Stimulated activated CD8-positive, alpha-beta memory T cell treated with anti-CD3 and anti-CD28 coated beads, Interleukin-7, amount 100 ng/mL, for 24 hours (primary cell): ENCODE measurements at places on chromosomes 12 and 14.

DNA sequence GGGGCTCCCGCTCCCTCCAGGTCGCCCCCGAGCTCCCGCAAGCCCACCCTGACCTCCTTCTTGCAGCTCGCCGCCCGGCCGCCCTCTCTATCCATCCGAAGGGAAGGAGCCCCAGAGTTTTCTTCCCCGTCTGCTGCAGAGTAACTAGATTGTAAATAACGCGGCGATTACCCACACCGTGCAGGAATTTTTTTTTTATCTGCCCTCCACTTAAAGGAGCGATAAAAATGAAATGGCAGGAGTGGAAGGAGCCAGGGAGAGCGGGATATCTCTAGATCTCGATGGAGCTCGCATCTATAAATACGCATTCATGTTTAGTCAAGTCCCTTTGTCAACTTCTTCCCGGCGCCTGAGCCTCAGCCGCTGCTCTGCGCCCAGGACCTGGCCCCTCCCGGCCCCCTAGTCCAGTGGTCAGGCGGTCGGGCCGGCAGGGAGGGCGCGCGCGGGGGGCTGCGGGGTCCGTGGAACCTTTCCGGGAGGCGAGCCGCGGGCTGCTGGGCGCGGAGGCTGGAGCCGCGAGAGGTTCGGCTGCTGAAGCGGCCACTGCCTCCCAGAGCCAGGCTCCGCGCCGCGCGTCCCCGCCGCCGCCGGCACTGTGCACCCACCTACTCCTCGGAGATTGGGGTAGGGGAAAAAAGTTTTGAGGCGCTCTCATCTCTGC lies 386.0 kb downstream of the BCAT1 start:
- no peak for DNase-seq

- DNase-seq = no peak
Measured at GRCh38 chr12:120119271-120119973, 2.9 kb upstream of the RAB35 start.

- peak; percentile 47 for DNase-seq
Measured at GRCh38 chr12:54413284-54414190, 5.5 kb downstream of the ITGA5 start.

GRCh38 chr12:100395811-100396210 lies 38.9 kb downstream of the SLC17A8 start:
- DNase-seq = no peak

DNA sequence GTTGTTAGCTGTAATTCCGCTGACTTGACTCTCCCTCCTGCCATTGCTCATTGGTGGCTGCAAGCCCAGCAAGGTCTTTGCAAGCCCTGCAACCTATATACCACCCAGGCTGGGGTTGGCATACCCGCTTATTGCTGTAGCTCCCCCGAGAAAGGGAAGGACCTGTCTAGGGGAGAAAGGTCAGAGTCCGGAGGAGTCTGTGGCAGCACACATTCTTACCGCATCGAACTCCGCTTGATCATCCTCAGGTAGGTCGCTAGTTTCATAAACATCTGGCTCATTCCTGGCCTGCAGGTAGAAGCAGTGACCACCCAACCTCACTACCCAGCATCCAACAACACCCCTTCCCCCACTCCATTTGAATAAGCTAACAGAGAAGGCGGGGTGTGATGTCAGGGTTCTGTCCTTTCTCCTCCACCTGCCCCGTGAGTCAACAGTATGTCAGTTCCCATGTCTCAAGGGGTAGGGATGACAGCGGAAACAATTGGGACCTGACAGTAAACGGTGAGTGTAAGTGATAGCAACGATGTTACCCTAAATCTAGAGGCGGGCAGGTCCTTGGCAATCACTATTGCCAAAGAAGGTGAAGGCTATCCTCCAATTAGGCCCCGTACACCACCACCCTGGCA lies 1.1 kb downstream of the DCTN2 start:
- no peak for DNase-seq

- DNase-seq = no peak
Measured at GRCh38 chr12:101441461-101442224, 33.5 kb upstream of the SPIC start.

DNA sequence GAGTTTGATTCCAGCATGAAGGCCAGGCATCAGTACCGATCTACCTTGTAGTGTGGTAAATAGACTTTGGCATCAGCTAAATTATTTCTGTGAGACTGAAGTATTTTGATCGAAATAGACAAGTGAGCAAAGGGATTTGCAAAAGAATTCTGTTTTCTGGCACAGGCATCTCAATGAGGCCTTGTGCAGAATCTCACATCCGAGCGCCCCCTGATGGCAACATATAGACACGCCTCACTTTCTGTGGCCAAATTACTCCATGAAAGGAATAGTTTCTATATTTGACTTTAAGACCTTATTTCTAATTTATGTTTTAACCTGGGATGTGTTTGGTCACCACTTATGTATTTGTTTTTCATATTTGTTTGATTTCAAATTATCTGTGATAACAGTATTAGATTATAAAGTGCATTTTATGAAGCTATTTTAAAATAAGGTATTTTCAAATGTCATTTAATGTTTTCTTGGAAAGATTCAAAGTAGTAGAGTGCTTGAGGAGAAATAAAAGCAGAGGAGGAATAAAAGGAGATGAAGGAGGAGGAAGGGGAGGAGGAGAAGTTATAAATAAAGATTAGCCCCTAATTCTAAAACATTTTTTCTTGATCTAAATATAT lies 731.9 kb downstream of the NRXN3 start:
- no peak for DNase-seq

DNA sequence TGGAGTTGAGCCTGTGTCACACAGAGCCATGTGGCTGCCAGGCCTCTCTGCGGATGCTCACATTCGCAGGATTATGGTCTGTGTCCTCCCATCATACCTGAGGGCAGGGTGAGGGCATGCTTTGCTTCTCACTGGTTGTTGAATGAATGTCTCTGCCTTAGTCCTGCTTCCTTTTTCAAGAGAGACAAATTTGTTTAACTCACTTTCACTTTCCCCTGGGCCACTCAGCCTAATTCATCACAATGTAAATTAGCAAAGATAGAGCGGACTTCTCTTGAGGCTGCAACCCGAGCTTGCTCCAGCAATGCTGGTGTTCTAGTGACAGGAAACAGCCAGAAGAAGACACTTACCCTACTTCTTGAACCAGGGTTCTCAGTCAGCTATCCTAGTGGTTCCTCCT lies 35.5 kb upstream of the PAX9 start:
- no peak for DNase-seq

- no peak for DNase-seq
Measured at GRCh38 chr12:107983756-107984472, 145.2 kb upstream of the WSCD2 start.

GRCh38 chr12:86179855-86180254 lies 76.3 kb downstream of the MGAT4C start:
- no peak for DNase-seq

- DNase-seq = no peak
Measured at GRCh38 chr12:20557096-20557495, 138.0 kb upstream of the SLCO1C1 start.

DNA sequence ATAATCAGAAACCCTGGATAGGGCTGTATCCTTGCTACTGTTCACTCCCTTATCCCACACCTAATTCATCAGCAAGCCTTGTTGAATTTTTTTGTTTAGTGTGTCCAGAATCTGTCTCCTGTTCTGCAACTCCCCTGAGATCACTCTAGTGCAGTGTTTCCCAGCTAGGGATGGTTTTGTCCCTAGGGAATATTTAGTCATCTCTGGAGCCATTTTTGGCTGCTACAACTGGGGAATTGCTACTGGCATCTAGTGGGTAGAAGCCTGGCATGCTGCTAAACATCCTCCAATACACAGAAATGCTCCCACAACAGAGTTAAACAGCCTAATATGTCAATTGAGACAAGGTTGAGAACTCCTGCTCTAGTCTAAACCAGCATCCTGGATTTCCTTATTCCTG lies 248.0 kb downstream of the NPAS3 start:
- no peak for DNase-seq

DNA sequence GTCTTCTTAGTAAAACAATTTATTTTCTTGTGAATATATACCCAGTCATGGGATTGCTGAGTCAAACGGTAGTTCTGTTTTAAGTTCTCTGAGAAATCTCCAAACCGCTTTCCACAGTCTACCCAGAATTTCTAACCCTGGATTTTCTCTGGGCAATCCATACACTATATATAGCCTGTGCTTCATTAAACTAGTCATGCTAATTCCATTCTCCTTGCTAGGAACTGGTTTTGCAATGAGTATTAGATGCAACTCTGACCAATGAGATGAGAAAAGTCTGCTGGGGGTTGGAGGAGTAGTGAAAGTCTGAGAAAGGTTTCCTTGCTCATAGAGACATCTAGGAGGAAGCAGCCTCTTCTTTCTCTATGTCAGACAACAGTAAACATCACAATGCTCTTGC lies 196.1 kb upstream of the CDKN3 start:
- no peak for DNase-seq

GRCh38 chr14:31418440-31418839 lies 1.9 kb downstream of the HEATR5A start:
- no peak for DNase-seq

GRCh38 chr12:130933269-130933995 lies 20.3 kb upstream of the ADGRD1 start:
- DNase-seq = no peak

DNA sequence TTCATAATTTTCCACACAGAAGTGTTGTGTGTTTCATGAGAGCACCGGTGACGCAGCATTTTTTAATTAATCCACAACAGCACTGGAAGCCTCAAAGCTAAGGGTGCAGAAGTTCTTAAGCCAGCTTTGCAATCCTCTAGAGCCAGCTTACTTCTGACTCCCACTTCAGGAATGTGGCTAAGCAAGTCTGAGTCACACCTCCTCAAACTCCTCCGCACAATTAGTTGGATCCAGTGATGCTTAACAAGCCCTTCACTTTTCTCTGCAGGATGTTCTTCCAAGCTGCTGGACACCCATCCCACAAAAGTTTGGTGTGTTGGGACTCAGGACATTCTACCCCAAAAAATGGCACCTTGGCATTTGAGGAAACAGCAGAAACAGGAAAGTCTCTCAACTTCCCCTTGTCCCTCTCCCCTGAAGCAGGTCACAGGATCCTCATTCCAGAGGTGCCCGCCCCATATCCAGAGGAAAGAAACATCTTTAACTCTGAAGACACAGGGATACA lies 210.0 kb downstream of the PPM1H start:
- no peak for DNase-seq

DNA sequence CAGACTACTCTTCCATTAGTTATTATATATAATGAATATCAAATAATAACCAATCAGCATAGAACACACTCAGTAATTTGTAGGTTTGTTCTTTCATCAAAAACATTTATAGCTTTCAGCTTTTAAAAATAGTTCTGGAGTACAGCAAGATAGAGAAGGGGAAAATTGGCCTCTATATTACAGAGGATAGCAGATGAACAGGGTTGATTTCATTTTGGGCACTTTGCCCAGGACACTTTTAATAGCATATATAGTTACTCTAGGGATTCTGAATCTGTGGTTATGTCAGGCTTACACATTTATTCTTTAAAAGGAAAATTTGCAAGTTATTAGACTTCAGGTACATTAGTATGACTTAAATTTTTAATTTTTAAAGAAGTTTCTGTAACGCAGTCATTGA lies 52.6 kb downstream of the IFT81 start:
- no peak for DNase-seq

GRCh38 chr12:24200010-24200409 lies 250.5 kb upstream of the SOX5 start:
- DNase-seq = no peak

- no peak for DNase-seq
Measured at GRCh38 chr14:61125867-61126572, 145.0 kb downstream of the SLC38A6 start.

DNA sequence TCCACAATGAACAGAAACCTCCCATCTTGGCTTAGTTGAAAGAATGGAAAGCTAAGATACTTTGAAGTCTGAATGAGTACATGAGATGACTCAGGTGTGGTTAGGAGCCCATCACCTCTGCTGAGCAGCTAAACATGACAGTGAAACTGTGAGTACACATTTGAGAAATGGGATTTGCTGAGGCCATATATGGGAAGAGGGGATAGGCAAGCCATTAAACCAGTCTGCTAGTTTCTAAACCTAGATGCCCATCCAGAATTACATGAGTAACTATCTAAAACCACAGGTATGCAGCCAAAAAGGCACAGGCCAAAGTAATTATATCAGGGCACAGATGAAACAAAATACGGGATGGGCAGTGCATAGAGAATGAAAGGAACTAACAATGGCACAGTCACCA lies 41.2 kb downstream of the NKX2-1 start:
- DNase-seq = no peak

DNA sequence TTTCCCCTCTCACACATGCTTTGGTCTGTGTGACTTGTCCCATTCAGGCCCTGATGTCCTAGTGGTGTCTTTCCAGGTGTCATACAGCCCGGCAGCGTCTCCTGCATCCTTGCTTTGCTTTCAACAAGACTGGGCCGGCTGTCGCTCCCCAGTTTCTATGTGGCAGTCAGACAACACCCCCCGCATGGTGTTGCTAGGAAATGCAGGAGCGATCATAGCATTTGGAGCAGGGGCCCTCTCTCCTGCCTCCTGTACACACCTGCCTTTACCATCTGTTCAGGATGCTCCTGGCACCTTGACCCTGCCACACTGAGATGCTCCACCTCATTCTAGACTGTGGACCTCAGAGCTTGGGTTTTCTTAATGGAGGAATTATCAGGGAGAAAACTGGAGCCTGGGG lies 29.5 kb downstream of the CACNA1C start:
- DNase-seq = no peak

DNA sequence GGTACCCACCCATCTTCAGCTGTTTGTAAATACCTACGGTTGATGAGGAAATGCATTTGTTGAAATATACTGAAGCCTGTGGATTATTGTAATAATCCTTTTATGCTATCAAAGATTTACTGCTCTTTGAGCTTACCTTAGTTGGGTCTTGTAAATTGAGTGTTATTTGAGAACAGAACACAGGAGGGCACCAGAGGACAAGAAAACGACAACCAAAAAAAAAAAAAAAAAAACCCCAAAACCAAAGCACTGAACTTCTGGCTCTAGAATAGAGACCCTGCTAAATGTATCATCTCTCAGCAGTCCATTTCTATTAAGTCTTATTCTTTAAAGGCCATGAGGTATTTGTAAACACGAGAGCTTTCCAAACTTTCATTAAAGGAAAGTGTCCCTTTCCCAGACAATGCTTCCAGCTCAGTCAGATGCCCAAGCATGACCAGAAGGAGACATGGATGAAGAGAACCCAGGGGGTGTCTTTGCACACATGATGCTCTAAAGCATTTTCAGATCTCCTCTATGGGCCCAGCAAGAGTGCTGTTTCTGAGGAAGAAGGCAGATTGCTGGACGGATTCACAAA lies 763.9 kb downstream of the NRXN3 start:
- DNase-seq = no peak
